T-helper 9 cell (primary cell): ENCODE measurements at places on chromosomes 6 and 20.

- DNase-seq = no peak
Observed at GRCh38 chr20:48532028-48532427, 295.8 kb downstream of the PREX1 start.

GRCh38 chr6:14841901-14842421 is 403.9 kb upstream of the JARID2 start:
- DNase-seq = no peak

DNA sequence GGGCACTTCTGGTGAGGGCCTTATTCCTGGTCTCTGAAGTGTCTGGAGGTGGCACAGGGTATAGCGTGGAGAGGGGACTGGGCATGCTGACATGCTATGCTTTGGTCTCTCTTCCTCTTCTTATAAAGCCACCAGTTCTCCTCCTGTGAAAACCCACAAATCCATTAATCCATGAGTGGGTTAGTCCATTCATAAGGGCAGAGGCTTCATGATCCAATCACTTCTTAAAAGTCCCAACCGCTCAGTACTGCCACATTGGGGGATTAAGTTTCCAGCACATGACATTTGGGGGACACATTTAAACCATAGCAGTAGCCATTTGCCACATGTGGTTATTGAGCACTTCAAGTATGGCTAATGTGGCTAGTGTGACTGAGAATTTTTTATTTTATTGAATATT is 3.8 kb upstream of the TRIB3 start:
- DNase-seq = no peak

- DNase-seq = no peak
Observed at GRCh38 chr6:125787791-125788190, 3.0 kb upstream of the NCOA7 start.

GRCh38 chr20:58645412-58645968 is 5.6 kb upstream of the STX16 start:
- no peak for DNase-seq

DNA sequence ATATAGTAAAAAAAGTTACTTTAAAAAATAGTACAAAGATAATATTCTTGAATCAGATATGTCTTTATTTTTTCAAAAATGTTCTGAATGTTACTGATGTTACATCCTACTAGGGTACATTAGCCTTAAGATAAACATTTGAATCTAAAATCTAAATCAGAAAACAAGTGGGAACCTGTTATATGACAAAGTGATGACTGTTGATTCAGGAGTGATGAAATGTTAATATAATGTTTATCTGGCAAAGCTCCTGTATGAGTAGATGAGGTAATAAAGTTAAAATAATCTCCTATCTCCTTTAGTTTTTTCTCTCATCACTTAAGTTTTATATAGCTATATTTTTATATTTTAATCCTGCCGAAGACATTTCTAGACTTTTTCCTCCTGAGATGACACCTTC is 4.2 kb downstream of the DOP1A start:
- no peak for DNase-seq

DNA sequence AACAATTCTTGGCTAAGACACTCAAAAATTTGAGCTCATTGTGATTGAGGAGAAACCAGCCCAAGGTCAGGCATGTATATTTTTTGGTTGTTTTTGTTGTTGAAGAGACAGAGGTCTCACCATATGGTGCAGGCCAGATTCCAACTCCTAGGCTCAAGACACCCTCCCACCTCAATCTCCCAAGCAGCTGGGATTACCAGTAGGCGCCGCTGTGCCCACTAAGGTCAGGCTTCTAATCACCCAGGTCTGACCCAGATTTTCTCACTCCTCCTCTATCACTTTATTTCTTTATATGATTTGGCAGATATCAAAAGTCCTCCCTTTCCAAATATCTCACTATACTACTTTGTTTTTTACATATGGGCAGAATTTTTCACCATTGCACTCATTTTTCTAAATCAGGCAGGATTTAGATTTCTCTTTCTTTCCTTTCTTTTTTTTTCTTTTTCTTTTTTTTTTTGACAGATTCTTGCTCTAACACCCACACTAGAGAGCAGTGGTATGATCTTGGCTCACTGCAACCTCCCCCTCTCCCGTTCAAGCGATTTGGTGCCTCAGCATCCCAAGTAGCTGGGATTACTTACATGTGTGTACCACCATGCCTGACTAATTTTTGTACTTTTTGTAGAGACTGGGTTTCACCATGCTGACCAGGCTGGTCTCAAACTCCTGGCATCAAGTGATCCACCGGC is 1.7 kb upstream of the C6orf141 start:
- no peak for DNase-seq

GRCh38 chr6:143901885-143902750 is 37.8 kb downstream of the ZC2HC1B start:
- DNase-seq = no peak

DNA sequence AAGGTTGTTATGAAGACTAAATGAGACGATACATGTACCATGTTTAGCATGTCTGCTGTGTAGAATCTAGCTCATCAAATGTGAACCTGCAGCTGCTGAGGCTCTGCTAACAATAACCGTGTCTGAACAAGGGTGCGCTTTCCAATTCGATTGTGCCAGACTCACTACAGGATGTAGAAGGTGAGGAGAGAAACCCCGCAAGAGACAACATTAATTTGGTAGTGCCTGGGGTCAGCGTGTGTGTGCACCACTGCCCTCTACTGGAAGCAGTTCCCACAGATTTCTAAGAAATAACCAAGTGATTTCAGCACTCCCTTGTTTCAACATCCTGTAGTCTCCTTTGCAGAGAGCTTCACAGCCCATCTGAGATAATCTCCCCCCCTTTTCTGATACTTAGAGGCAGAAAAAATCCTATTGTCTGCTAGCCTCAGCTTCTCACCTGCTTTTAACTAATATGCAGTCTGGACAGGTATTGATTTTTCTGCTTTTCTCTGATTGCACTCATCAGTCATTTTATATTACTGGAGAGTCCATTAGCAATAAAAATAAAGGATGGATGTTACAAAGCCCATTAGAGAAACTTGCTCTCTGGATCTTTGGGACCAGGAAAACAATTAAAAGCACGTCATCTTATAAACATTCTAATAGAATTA is 96.7 kb upstream of the BACH2 start:
- DNase-seq = peak; percentile 53

GRCh38 chr20:32555584-32555983 is 29.5 kb downstream of the NOL4L start:
- DNase-seq = no peak

GRCh38 chr6:78864957-78865356 is 2.4 kb upstream of the IRAK1BP1 start:
- no peak for DNase-seq

DNA sequence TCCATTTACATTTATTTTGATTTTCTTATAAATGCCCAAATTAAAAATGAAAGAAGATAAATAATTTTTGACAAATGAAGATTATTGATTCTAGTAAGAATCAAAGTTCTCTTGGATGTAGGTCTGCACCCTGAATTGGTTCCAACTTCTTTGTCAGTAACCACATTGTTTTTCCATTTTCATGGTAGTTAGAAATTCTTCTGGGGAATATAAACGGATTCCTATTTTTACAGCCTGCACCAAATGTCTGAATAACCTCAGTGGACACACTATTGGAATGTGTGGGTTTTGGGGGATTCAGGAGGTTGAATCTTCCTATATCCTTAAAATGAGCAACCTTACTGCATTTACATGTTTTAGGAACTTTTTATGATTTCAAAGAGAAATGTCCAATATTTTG is 1085.3 kb upstream of the MAP3K7 start:
- DNase-seq = no peak

DNA sequence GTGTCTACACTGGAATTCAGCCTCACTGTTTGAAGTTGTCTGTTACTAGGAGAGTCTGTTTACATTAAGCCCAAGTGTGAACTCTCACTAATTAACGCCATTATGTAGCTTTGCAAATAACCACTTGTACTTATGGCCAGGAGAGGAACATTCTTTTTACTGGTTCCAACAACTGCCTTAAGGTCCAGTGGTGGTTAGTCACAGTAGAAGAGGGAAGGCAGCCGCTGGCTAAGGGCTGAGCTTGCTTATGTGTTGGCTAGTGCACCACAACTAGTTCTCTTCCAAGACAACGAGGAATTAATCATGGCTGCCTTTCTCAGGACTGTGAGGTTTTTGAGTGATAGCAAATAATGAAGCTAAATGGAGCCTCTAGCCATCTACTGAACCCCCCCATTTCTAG is 14.9 kb upstream of the SLC22A23 start:
- DNase-seq = no peak
